ENCODE measurements at places on chromosomes 7 and 10.
A peak's percentile ranks its signal among the peaks of the same experiment; 100 is the strongest.

DNA sequence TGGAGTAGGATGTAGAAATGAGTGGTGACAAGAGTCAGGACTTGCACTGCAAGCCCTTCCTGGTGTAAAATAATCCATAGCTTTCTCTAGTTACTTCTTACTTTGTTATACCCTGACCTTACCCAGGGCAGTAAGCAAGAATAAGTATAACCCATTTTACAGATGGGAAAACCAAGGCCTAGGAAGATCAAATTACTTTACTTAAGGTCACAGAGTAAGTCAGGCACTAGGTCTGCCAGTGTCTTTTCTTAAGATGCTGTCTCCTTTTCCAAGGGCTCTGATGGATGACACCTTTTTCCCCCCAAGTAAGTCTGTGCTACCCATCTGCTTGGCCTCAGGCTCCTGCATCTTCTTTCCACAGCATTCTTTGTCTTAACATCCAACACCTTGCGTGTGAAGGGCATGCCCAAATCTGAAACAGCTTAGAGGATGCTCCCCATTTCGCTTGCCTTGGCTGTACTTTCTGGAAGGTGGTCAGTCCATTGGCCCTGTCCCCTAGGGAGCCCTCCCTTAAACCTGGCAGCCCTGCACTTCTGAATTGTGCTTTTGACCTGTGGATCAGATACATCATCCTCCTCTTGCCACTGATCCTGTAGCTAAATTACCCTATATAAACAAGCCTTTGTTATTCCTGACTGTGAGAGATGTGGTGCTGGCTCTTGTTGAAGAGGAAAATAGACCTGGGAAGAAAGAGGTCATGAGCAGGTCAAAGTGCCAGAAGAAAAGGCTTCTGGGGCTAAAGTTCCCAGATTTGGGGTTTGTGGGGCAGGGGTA, 168.6 kb downstream of the LRMDA start:
- no peak for DNase-seq

- no peak for DNase-seq
Observed at GRCh38 chr7:113890331-113891030, 28.3 kb downstream of the PPP1R3A start.

DNA sequence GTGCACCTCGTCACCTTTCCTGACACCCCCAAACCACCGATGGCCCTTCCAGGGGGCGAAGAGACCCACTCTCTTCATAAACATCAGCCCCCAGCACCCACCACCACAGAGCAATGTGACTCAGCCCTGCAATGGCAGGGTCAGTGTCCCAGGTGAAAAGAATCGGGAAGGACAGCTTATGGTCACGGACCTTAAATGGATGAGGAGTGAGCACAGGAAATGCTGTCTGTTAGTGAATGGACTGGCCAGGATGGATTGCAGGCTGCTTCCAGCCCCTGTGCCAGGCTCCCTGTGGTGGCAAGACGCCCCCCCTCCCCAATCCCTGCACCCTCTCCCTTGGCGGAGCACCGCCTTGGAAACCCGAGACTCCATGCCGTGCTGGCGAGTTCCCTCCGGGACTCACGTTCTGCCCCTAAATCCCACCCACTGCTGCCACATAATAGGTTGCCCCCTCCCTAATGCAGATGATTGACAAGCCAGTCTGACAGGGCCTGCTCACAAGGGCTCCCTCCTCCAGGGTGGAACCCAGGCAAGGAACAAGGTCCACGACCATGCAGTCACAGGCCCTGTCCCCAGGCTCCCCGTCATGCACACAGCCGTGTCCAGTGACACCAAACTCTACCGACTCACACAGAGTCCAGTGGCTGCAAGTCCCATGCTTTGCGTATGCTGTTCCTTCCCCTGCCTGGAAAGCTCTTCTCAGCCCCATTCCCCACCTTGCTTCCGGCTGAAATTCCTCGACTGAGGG, 7.3 kb downstream of the ASB13 start:
- no peak for DNase-seq

- DNase-seq, result no peak
Observed at GRCh38 chr10:96288151-96288621, 16.0 kb upstream of the DNTT start.

GRCh38 chr7:18419456-18419855, 76.1 kb upstream of the HDAC9 start:
- no peak for DNase-seq

GRCh38 chr7:14377646-14378266, 388.3 kb upstream of the ETV1 start:
- DNase-seq, result no peak

DNA sequence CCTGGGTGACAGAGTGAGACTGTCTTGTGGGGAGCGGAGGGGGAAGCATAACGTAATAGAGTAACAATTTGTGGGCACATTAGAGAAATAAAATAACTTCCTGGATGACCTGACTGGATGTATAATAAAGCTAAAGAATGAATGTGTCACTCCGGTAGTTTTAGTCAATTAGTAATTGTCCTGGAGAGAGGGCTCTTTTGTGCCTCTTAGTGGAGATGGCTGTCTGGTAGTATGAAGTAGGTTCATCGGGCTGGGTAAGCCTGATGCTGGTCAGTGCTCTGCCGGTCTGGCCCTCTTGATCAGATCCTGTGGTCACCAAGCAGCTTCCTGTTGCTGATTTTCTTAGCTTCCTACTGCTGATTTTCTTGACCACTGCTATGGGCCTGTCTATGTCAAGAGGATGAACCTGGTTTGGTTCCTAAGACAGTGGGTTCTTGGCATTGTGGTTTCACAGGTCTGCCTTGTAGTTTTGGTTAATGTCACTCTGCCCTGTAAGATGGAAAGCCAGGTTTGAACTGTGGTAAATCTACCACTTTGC, 34.1 kb downstream of the ZRANB1 start:
- no peak for DNase-seq

GRCh38 chr7:5070206-5070605, 24.5 kb downstream of the RBAK start:
- DNase-seq, result no peak

DNA sequence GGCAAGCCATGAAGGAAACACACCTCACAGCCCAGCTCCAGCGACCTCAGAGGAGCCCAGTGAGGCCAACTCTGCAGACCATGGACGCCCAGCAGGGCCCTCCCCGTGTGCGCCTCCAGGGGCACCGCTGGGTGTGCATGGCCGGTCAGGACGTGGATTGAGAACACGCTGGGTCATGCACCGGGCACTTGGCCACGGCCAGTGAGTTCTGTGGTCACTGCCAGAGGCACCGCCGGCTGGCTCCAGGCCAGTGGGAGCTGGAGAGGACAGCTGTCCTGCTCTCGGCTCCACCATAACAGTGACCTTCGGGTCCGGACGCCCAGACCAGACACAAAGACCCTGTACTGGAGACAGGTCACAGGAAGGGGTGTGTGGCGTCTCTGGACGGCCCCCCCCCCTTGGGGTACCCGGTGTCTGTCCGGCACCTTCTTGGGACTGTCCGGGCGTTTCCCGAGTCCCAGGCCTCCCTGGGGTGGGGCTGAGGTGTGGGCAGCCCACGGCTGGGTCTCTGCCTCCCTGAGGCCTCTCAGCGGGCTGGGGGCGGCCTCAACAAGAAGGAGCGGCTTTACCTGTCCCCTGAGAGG, 50.4 kb upstream of the NKX6-2 start:
- no peak for DNase-seq

DNA sequence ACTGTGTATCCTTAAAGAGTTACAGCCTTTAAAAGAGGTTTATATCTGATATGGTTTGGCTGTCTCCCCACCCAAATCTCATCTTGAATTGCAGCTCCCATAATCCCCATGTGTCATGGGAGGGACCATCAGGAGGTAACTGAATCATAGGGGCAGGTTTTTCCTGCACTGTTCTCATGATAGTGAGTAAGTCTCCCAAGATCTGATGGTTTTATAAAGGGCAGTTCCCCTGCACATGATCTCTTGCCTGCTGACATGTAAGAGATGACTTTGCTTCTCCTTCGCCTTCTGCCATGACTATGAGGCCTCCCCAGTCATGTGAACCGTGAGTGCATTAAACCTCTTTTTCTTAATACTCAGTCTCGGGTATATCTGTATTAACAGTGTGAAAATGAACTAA, 9.7 kb downstream of the RTKN2 start:
- DNase-seq, result no peak

- no peak for DNase-seq
Observed at GRCh38 chr7:38394660-38395059, 121.2 kb upstream of the TARP start.

GRCh38 chr7:145643981-145644380, 472.6 kb upstream of the CNTNAP2 start:
- no peak for DNase-seq

- no peak for DNase-seq
Observed at GRCh38 chr7:36790311-36790787, 66.1 kb upstream of the AOAH start.

DNA sequence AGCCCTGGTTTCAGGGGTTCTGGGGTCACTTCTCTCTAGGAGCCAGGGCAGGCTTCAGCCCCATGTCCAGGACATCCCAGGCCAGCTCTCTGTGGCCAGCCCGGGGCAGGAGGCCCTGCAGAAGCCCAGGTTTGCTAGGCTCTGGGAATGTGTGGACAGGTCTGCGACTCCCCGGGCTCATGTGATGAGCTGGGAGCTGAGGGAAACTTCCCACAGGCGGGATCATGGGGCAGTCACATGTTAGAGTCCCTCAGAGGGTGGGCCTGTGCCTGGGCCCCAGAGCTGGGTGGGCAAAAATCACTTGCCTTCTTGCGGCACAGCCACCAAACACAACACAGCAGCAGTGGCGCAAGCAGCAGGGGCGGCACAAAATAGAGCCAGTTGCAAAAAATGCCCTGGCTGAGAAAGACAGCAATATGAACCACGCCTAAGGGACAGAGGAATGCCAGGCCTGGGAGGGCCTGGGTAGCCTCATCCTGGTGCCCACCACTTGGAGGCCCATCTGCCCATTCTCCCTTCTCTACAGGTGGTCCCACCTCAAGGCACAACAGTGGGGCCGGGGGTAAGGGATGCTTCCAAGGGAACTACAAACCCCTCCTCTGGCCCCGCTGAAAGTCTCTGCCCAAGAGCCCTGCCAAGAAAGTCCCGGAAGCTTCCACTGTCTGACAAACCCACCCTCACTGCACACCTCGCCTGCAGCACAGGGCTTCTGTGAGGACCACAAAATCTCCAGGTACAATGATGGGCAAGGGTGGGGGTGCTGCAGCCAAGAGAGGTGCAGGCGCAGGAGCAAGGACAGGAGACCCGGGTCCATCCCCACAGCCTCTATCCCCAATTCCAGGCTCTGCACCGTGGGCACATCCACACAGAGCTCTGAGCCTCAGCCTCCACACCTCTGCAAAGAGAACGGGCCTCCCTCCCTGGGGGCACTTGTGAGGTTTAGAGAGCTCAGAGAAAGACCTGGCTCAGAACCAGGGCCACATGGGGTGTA, 34.6 kb upstream of the ANTXRL start:
- DNase-seq, result no peak

- DNase-seq, result no peak
Observed at GRCh38 chr7:13748998-13749397, 240.5 kb downstream of the ETV1 start.

GRCh38 chr7:130723784-130724183, 10.2 kb downstream of the KLF14 start:
- no peak for DNase-seq

GRCh38 chr7:20700453-20701227, 85.2 kb downstream of the ABCB5 start:
- DNase-seq, result no peak

DNA sequence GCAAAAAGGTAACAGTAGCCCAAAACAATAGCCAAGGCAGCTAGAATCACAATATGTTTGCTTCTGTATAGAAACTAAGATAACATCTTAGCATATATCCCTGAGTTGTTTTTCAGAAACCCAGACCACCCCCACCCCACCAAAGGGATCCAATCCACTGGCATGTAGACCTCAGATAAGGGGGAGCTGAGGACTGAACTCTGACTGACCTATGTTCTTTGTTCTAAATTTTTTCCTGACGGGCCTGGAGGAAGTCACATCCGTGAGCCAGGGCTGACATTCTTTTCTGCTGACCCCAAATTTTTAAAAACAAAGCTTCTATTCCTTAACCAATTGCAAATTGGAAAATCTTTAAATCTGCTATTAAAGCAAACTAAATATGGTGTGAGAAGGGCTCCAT, 493.9 kb upstream of the IGFBP3 start:
- no peak for DNase-seq

DNA sequence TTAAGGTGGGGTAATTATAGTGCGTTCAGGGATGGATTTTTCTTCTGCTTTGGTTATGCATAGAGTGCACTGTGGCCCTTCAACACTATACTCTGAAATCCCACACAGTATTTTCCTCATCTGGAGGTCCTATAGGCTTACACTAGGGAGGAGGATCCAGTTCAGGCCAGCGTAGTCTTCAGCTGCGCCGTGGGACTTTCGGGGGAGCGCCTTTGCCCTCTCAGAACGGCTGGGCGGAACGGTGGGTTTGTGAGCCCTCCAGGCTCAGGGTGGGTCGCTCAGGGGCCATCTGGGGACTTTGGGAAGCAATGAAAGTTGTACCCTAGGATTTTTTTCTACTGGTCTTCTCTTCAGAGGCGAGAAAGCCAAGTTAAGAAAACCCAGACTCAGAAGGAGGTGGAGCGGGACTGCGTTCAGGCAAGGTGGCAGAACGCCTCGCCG, 652 bp upstream of the VPS26A start:
- DNase-seq, result no peak

GRCh38 chr10:7948371-7949000, 106.0 kb upstream of the GATA3 start:
- no peak for DNase-seq

GRCh38 chr10:62613859-62614258, 190.7 kb upstream of the ADO start:
- DNase-seq, result no peak

DNA sequence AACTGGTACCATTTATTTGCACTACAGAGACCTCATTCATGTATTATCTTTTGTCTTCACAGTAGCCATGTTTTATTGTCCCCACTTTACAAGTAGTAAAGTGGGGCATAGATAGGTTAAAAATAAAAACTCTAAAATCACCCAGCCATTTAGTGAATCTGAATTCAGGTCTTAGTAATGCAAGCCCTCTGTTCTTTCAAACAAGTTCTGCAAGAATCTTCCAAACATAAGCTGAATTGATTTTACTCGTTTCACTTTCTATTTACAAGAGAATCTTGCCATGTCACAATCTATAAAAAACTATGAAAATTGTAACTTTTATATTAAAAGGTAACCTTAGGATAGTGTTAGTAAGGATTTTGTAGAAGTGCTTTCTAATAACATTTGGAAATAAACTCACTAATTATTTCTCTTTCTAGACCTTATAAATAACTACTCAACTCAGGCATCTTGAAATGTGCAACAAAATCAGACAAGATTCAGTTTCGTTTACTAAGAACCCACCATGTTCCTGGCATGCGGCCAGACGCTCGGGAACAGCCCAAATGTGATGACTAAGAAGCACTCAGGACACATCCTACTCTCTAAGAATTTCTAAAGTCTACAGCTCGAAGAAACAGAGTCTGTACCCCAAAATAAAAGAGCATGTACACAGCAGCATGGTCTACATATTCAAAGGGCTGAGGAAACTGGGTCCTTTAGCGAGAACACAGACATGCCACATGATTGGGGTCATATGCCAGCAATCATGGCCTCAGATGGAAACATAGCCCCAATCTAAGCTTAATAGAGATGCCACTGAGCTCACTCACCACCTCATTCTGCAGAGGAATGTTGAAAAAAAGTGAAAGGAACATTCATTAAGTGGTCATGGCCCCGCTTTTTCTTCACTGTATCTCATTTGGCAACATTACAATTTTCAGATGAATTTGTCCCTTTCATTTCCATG, 167.6 kb downstream of the AMPH start:
- peak; percentile 12 for DNase-seq

GRCh38 chr7:2666155-2666554, 21.8 kb upstream of the AMZ1 start:
- no peak for DNase-seq
